ENCODE measurements at places on chromosomes 7 and 10.

DNA sequence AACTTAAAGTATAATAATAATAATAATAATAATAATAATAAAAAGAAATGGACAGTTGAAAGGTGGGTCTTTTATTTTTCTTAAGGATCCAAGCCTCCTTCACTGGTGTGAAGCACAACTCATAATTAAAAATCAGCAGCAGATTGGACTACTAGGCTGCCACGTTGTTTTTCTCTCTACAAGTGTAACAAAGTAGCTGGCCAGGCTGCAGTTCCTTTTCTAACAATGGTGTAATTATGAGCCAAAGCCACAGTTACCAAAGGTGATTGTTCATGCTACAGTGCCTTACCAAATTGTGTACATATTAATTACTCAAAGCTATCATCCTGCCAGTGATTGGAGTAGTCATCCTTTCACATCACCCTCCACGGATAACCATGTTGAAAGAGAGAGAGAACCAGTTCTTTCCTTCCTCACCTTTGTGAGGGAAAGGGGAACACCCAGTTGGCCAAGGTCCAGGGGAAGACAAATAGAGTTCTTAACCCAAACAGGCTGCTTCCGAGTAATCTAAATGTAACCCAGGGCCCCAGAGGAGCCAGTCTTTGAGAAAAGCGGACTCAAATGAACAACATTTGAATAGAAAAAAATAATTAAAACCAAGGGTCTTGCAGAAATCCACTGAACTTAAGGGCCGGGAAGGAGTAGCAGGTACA lies 86.3 kb upstream of the NPS start:
- no peak for DNase-seq

DNA sequence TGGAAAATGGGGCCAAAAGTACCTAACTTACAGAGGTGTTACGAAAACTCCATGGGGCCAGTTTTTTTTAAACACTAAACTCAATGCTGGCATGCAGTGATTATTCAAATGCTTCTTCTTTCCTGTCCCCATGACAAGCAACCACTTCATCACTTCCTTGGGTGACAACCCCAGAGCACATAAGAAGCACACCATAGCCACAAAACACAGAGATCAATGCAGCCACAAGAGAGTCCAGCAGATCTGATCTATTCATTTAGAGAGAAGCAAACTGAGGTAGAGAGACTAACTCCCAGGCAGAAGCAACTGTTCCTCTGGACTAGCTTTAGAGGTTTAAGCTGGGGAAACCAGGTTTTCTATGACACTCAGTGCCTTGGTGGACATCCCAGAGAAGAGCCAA lies 180.0 kb downstream of the GRID1 start:
- no peak for DNase-seq

DNA sequence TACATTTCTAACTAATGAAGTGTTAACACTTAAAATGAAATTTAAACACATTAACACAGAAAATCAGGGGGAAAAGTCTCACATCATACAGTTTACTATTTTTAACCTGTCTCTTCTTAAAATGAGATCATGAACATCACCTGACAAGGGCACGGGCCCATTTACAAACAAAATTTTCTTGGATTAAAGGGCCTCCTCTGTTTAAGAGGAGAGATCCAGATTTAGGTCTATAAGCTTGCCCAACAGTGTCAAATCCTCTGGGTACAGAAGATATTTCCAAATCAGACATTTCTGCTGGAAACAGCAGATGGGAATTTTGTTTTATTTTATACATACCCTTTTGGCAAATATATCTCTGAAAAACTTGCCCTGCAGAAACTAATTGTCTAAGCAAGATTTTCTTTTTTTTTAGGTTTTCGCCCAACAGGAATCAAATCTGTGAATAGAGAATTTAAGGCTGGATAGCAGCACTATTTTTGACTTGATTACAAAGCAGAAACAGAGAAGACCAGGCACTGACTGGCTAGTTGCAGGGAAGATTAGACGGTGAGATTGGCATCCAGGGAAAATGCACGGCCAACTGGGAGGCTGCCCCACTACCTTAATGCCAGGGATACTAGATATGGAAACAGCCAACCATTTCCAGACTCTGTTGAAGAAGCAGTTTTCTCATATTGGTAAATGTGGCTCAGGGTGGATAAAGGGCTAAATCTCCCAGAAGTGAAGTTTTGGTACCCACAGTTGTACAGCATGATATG lies 173.4 kb downstream of the LRRN3 start:
- no peak for DNase-seq

DNA sequence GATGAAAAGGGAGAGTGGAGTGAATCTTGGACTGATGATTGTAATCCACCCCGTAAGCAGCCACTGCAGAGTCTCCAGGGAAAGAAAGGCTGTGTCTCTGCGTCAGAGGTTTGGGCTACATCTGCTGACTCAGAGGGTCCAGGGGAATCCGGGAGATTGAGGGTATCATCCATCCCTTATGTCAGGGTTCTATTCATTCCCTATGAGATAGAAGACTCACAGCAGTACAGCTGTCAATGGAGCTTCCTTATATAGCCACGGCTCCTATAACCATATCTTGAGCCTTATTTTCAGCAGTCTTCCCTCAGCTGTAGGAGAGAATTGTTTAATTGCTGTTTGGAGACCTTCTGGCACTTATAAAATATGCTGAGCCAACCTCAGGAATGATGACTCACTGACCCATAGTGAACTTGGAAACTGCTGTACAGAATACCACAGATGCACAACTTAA lies 558.2 kb upstream of the PFKP start:
- DNase-seq = no peak

GRCh38 chr7:134809616-134810015 lies 30.2 kb downstream of the CALD1 start:
- no peak for DNase-seq

DNA sequence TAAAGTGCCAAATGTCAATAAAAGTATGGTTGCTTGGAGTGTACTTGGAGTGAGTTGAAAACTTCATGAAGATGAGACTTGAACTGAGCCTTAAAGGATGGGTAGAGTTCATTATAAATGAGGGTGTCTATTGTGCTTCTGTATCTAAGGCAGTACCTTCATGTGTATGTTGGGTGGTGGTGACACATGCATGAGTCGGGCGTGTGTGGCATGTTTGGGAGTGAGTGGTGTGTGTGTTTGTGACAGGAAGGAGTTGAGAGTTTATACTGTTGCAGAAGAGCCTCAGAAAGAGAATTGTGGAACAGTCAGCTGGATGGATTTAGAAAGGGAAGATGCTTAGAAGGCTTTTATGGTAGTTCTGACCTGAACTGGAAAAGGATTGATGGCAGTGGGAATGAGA lies 6.0 kb upstream of the ZRANB1 start:
- DNase-seq = no peak

DNA sequence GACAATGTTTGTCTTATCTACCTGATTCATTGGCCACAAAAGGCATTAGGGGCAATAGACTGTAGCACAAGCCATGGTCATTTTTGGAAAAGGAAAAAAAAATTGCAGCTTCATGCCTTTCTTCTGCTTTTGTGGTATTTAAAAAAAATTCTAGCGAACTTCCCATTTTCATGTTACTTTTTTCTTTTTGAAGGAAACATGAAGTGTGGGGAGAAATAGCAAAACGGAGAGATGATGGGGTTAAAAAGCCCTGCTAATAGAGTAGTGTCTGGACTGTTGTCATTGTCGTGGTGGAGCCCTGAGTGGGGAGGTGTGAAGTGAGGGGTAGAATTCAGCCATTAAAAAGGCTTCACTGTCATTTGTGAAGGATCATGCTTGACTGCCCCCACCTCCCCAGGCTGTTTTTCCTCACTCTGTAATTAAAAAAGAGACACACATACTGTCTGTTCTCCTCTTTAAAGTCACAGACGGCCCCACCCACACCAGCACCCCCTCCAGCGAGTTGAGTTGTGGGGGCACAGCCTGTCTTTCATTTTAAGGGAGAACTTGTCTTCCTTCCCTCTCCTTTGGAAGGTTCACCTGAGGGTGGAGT lies 272.4 kb downstream of the CREB5 start:
- no peak for DNase-seq

- no peak for DNase-seq
These were observed 134.5 kb upstream of the RET start for GRCh38 chr10:42942279-42942950.

DNA sequence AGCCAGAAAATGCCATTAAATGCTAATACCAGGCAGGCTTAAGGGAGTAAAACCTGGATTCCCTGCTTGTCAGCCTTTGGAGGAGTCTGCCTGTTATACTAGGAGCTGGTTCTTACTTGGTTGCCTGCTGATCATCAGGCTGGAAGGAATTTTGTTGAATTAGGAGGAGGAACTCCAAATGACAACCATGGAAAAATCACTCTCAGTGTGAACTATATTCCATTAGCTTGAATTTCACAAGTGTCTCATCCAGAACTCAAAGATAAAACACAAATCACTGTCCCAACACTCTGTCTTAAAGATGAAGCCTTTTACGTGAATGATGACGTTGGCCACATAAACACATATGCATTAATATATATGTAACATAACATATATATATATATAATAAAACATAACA lies 238.9 kb upstream of the PLXDC2 start:
- DNase-seq = no peak

GRCh38 chr10:117420768-117421167 lies 45.5 kb upstream of the PDZD8 start:
- DNase-seq = no peak

DNA sequence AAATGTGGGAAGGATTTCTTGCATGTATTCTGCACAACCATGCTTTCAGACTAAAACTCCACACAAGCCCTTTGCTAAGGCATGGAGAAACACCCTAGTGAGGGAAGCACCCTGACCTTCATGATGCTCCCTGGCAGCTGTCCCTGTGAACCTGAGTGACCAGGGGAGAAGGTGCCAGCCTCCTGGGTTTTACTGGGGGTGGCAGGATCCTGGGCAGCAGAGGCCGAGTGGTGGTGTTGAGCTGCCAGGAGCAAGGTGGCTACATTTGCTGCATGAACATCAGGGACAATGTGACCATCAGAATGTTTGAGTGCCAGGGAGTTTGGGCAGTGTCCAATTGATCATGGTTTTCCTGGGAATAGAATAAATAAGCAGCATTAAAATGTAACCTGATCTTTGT lies 437.9 kb downstream of the TCERG1L start:
- no peak for DNase-seq

- DNase-seq = no peak
These were observed 60.8 kb upstream of the CFAP46 start for GRCh38 chr10:133003188-133003587.

GRCh38 chr10:17663450-17663849 lies 19.5 kb downstream of the STAM start:
- no peak for DNase-seq

DNA sequence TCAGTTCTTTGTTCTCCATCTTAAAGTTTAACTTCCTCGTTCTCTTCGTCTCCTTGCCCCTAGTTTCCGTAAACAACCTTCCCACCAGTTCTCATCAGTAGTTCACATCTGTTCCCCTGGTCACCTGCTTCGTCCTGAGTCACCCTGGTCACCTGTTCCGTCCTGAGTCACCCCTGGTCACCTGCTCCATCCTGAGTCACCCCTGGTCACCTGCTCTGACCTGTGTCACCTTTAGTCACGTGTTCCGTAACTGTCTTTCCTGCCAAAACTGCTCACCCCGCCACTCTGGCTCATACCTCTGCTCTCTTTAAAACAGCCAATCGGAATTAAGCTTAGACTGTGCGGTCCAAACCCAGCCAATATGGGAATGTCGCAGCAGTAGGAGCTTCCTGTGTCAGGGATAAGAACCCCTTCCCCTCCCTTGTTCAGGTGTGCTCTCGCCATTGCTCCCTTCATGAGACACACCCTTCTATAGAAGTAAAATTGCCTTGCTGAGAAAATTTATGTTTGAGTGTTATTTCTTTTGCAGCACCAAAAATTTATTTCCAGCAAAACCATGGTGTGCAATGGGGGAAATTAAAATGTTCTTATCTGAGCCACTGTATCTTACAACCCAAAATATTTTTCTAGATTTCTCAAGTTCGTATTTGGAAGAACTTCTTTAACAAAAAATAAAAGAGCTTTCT lies 112.2 kb downstream of the VIM start:
- DNase-seq = no peak

DNA sequence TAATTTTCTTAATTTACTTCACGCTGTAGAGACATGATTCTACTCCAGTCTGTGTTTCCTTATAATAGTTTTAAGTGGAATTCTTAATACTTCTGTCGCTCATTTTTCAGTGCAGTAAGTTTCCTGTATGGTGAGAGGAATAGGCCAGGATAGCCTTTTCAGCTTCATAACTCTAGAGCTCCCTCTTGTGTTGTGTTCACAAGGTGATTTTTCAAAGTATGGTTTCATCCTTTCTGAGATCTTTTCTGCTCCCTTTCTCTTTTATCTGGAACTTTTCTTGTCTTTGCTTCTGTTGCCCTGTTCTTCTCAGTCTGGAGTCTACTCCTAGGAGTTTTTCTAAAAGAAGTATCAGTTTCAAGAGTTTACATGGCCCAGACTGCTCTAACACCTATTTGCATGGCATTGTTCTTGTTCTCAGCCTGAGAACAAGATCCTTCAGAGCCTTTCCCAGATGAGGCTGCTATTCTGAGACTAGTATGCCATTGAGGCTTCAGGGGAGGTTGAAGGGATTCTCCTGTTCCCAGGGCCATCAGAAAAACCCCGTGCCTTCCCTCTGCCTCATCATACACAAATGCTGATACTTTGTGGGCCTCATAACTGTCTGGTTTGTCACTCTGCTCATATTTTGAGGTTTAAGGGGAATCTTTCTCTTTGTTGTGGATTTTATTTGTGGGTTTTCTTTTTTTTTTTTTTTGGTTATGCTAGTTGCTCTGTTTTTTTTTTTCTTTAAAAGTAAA lies 21.8 kb downstream of the NET1 start:
- peak; percentile 33 for DNase-seq

DNA sequence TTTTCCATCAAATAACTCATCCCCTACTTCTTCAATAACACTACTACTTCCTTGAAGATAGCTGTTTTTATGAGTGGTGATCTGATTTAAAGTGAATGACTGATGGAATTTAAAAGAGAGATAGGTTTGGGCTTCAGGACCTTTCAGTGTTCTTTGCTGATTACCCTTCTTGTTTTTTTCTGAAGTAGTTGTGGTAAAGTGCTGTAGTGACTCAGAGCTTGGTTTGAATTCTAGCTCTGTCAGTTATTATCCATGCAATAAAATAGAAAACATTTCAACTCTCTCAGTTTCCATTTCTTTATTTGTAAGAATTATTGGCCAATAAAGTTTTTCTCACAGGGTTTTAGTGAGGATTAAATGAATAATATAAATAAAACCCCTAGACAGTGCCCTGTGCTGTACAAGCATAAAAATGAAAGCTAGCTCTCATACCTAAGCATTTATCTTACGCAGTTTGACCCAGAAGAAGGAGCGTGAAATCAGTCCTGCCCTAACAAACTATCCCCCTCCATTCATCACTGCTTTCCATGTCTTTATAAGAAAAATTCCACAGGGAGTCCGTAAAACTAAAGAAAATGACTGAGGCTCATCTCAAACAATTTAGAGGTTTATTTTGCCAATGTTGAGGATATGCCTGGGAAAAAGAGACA lies 25.1 kb upstream of the AKAP9 start:
- no peak for DNase-seq

Data from stimulated activated CD4-positive, alpha-beta T cell treated with anti-CD3 and anti-CD28 coated beads, Interleukin-12 subunit alpha, Interleukin-12 subunit beta, amount 100 ng/mL, for 48 hours (primary cell).